Stimulated activated naive CD4-positive, alpha-beta T cell (primary cell): ENCODE measurements at places on chromosomes 12 and 14.

- peak; percentile 48 for DNase-seq
Measured at GRCh38 chr14:75654127-75654732, 6.4 kb downstream of the ERG28 start.

DNA sequence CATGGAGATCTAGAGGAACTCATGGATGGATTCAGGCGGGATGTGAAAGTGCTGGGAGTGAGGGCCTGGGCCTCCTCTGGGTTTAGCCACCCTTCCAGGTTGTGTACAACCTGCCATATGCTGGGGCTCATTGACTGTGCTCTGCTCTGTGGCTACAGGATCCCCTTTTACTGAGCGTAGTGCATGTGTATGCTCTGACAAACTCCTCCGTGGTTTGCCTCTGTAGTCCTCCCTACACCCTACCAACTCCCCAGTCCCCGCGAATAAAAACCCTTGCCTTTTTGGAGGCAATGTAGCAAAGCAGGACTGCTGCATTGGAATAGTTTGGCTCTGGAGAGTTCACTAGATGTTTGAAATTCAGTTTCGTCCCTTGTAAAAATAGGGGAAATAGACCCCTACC lies 17.4 kb downstream of the JDP2 start:
- DNase-seq: no peak

- no peak for DNase-seq
Measured at GRCh38 chr12:124720004-124720680, 143.5 kb downstream of the SCARB1 start.

- no peak for DNase-seq
Measured at GRCh38 chr14:75268633-75269550, 9.7 kb upstream of the FOS start.

- no peak for DNase-seq
Measured at GRCh38 chr12:69529021-69529420, 56.2 kb upstream of the CCT2 start.

DNA sequence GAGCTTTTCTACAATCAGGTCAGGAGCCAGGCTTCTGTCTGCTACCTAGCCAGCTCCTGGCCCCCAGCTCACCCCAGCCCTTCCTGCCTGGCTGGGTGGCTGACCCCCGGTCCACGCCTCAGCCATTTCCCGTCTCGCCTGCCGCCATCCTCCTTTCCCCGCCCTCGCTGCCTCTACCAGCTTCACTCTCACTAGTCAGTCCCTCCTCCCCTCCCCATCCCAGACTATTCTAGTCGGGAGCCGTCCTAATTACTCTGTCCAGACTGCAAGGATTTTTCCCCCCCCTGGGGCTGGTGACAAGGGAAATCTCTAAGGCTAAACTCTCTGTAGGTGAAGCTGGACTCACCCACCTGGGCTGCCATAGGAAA lies 825 bp downstream of the DHH start:
- DNase-seq: no peak

GRCh38 chr12:116524311-116524710 lies 34.9 kb upstream of the MAP1LC3B2 start:
- no peak for DNase-seq

DNA sequence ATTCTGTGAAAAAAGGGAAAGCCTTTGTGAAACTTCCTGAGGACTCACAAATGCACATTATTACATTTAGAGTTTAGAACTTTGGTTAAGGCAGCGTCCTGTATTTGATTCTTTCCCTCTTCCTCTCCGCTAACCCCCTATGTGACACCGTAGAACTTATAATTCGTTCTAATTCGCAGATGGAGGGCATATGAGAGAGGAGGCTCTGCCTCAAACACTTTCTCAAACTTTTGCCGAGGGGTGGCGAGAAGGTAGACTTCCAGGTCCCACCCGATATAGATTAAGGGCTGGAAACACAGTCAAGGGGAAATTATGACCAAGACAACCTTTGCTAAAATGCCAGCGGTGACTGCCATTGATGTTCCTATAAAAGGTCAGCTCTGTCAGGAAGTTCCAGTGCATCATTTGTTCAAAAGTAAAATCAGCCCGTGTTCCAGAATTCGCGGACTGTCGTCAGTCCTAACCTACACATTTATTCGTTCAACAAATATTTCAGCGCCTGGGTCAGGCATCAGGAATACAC lies 904 bp upstream of the PAPOLA start:
- no peak for DNase-seq

- no peak for DNase-seq
Measured at GRCh38 chr14:92900660-92901059, 22.3 kb upstream of the CHGA start.

DNA sequence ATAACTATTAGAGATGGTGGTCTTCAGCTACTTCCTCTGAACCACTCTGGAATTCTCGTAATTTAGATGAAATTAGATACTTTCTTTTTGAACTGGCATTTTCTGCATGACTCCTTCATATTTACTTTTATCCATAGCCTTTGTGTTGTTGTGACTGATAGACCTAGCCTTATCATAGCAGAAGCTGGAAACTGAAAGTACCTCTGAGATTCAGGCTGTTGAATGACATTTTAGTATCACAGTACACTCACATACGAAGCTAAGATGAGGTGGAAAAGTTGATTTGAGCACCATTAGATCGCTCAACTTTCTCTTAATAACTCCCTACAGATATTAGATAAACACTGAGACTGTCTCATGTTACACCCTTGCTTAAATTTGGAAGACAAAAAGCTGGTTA lies 525.1 kb upstream of the FBXO33 start:
- no peak for DNase-seq

DNA sequence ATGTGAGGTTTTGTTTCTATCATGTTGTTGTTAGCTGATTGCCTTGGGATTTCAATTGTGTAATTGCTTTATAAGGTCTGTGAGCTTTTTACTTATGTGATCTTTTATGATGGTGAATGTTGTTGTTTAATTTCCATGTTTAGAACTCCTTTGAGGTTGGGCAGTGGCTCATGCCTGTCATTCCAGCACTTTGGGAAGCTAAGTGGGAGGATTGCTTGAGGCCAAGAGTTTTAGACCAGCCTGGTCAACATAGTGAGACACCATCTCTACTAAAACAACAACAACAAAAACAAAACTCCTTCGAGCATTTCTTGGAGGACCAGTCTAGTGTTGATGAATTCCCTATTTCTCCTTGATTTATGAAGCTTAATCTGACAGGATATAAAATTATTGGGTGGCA lies 102.1 kb upstream of the PMCH start:
- DNase-seq: no peak

GRCh38 chr12:91274916-91275315 lies 92.3 kb upstream of the DCN start:
- no peak for DNase-seq

DNA sequence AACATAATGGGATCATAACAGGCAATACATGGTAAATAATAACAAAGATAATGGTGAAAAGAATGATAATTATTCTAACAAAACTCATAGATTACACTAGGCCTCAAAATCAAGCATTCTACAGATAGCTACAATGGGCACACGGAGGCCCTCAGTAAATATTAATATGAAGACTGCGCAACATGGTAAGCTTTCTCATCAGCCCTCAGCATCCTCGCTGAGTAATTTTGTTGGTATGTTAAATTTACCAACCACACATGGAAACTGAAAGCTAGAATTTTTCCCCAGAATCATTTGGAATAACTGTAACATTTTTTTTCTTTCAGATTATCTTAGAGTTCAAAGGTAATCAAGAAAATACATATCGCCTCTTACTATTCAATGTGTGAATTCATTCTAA lies 74.2 kb upstream of the PYGL start:
- DNase-seq: no peak

DNA sequence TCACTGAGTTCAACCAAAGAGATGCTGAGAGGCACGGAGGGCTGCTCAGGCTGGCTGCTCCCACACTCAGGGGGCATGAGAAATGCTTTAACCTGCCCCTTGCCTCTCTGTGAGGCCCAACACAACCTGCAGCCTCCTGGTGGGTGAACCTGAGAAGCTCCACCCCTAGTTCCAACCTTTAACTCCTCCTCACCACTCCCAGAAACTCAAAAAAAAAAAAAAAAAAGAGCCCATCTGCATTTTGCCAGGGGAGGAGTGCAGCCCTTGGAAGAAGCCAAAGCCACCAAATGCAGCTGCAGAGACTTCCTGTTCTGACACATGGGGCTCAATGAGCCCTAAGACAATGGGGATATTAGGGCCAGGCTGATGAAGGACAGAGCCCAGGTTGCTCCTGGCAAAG lies 8.9 kb downstream of the KRT4 start:
- no peak for DNase-seq

DNA sequence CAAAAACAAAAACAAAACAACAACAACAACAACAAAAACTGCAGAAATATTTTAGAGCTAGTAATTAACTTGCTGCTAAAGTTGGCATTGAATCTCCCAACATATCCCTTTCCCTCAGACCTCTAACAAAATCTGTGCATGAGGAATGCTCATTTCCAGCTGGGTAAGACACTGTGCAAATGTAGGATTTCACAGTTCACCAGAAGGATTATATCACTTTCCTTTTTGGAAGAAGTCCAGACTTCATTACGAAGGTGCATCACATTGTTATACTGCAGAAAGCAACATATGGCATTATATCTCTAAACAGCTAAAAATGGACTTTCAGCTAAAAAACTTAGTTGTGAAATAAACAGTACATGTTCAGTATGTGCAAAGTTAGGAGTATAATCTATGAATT lies 341.8 kb downstream of the FSCB start:
- no peak for DNase-seq

- DNase-seq: no peak
Measured at GRCh38 chr12:46298261-46298660, 29.4 kb upstream of the SLC38A1 start.

- no peak for DNase-seq
Measured at GRCh38 chr12:62839869-62840660, 94.9 kb downstream of the PPM1H start.

DNA sequence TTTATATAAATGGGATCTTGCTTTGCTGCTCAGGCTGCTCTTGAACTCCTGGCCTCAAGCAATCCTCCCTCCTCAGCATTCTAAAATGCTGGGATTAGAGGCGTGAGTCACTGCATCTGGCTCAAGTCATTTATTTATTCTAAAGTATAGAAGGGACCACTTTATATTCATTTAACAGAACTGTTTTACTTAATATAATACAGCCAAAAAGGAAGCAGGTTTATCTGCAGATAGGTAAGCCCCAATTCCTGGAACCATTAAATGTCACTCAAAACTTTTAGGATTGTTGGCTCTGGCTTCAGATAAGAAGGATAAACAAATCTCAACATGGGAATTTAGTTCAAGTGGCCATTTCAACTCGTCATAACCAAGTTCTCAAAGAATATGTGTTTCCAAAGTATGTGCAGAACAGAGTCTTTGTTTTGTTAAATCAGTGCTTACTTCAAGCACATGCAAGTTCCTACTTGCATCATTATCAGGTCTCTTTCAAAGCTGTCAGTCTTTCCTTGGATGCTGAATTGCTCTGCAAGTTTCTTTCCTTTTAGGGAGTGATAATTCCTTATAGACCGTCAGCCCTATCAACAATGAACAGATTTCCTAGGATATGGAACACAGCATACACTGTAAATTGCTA lies 60.4 kb downstream of the KITLG start:
- DNase-seq: no peak

- no peak for DNase-seq
Measured at GRCh38 chr12:78181544-78182162, 351.0 kb downstream of the NAV3 start.

- DNase-seq: peak; percentile 49
Measured at GRCh38 chr14:105061428-105062047, 3.7 kb downstream of the GPR132 start.

- DNase-seq: no peak
Measured at GRCh38 chr12:123041811-123042655, 61.6 kb downstream of the ARL6IP4 start.

DNA sequence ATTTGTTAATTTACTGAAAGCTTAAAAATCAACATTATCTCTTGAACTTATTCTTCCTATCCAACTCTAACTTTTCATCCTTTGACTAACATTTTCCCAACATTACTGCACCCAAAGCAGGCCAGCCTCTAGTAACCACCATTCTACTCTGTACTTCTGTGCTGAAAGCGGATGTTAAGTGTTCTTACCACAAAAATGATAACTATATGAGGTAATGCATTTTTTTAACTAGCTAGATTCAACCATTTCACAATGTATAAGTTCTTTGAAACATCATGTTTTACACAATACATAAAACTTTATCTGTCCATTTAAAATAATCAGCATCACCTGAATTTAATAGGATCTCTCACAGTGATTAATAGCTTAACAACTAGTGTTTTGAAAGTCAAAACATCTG lies 468.5 kb upstream of the MGAT4C start:
- no peak for DNase-seq

DNA sequence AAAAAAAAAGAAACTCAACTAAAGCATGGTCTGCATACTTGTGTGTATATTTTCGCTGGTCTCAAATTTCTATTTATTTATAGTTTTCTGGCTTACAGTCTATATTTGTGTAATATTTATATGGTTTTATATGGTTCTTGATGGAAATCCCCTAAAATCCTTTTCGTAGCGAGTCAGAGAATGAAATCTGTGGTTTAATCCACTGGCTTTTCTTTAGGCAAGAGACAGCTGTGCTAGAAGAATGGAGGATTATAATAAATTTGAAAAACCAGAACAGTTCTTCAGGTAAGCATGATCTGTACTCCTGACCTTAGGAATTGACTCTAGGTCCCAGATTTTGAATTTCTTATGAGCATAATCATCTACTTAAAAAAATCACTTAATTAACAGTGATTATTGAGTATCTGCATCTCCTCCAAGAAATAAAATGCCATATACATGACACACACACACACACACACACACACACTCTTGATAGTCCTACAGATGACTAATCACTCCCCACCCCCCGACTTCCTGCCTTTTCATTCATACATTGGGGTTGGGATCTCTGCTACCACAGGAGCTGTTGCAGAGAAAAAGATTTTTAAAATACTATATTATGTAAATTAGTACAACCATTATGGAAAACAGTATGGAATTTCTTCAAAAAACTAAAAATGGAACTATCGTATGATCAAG lies 113.4 kb downstream of the CRADD start:
- DNase-seq: no peak
